ENCODE measurements at places on chromosomes 1 and 21.

DNA sequence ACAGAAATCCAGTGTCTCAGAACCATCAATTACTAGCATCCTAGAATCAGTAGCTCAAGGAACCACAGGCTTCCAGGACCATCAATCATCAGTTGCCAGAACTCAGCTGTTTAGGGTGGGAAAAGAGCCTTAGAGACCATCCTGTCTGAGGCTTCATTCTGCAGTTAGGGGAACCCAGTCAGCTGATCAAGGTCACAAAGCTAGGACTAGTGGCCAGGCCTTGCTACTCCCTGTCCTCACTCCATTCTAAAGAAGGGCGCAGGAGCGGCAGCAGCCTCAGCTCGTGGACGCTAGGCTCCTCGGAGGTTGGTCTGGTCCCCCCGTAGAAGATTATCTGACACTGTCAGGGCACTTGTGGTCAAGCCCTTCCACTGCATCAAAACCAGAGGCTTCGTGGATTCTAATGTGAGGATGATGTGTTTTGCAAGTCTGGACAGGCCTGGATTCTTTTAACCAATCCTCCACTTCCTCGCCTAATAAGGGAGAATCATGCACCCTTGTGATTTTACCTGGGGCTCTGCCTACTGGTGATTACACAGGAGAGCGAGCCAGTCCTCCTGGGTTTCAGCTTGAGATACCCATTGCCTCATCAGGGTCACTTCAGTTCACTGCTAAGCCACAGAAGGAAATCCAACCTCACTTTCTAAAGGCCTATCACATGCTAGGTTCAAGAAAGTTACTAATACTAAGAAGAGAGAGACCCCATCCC, 41.7 kb upstream of the IFFO2 start:
- DNase-seq: no peak

GRCh38 chr1:36709869-36710481, 227.3 kb upstream of the CSF3R start:
- DNase-seq: no peak

- DNase-seq: no peak
Observed at GRCh38 chr21:43984905-43985689, 27.0 kb upstream of the TRAPPC10 start.

DNA sequence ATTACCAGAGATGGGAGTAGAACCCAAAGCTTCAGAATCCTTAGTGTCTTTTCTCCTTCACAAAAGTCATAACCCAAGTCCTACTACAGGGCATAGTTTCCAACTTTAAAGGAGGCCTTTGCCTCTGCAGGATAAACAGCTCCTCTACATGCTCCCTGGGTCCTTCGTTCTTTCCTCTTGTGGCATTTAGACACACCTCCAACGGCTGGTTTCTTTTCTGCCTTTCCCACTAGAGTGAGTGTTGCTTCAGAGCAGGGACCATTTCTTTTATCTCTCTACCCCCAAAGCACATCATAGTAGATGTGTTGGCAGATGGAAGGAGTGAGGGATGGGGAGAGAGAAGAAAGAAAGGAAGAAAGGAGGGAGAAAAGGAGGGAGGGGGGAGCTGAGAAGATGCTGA, 144.7 kb upstream of the SPATA6 start:
- DNase-seq: no peak

- no peak for DNase-seq
Observed at GRCh38 chr1:109327285-109327684, 20.5 kb upstream of the MYBPHL start.

DNA sequence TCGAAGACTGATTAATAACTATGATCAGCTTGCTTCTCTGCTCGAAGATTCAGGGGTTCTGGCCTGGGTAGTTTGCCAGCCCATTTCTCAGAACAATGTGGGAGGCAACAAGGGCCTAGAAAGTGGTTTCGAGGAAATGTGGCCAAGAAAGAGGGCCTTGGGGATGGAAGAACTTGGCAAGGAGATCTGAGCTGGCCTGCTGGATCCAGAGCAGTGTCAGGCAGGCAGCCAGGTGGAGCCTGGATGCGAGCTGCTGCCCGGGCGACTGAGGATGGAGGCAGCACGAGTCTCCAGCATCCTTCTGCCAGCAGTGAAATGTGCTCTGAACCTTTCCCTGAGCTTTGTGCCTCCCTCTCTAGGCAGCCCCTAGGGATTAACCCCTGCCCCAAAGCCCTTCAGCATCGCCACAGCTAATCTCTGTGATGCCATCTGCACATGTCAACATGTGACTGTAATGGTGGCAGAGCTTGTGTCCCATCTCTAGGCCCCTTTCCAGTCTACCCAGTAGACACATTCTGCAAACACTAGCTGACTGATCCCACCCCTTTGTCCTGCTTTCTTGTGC, 61.0 kb upstream of the NEK2 start:
- DNase-seq: no peak

GRCh38 chr1:1222575-1223225, 8.7 kb upstream of the TNFRSF4 start:
- no peak for DNase-seq

GRCh38 chr1:5901841-5902240, 90.4 kb downstream of the NPHP4 start:
- DNase-seq: no peak

DNA sequence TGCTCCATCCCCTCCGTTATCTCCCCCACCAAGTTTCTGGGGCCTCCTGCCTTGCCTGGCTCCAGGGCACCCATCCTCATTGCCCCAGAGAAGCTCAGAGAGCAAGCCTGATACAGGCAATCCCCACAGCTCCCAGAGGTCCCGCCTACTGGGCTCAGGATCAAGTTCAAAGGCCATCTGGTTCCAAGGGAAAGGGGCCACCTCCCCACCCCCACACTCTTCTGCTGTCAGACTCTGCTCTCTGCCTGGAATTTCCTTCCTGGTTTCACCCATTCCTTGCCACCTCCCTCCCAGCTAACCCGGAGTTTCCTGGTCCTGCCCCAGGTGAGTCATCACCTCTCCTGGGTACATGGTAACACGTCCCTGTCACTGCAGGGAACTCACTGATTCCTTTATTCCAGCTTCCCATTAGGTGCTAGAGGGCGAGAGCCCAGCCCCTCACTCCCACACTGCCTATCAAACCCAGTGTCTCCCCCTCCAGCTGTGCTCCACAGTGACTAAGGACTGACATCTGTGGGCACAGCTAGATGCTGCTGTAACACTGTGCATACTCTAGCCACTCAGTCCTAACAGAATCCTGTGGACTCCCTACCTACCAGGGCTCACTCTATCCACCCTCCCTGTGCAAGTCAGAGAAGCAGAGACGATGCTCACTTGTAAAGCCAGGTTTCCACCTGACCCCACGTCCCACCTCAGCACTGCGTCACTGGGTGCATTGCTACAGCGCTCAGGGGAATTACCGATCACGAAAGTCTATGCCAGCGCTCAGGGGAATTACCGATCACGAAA, 21.8 kb downstream of the RSPH1 start:
- DNase-seq: peak; percentile 18

DNA sequence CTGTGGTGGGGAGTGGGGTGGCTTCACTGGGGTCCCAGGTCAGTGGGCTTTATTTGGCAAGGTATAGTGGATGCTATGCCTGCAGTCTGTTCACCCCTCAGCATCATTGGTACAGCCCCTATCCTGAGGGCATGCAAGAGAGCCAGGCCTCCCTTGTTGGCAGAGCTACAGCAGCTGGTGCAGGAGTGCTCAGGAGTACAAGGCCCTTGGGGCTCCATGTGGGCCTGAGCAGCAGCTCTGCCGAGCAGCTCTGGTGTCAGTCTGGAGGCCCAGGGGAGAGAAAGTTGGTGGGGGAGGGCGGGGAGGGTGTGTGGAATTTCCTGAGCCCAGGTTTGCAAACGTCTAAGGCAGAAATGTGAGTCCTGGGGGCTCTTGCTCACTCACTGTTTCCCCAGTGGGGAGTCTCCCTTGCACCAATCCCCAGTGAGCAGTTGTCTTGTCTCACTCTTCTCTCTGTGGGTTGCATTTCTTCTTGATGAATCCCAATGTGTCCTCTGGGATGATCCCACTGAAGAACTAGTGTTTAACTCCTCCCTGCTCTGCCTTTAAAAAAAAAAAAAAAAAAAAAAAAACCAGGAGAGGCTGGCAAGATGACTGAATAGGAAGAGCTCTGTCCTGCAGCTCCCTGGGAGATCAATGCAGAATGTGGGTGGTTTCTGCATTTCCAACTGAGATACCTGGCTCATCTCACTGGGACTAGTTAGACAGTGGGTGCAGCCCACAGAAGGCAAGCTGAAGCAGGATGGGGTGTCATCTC, 39.5 kb upstream of the CYP4X1 start:
- DNase-seq: peak; percentile 80

- no peak for DNase-seq
Observed at GRCh38 chr1:154446292-154446691, 41.1 kb downstream of the IL6R start.

DNA sequence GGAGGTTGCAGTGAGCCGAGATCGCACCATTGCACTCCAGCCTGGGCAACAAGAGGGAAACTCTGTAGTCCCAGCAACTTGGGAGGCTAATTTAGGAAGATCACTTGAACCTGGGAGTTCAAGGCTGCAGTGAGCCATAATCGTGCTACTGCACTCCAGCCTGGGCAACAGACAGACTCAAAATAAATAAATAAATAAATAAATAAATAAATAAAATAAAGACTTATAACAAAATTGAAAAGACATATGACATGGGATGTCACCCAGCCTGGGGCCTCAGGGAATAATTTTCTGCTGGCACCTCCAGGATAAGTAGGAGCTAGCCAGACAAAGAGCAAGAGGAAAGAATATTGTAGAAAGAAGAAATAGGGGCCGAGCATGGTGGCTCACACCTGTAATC, 77.9 kb upstream of the PUM1 start:
- DNase-seq: no peak

DNA sequence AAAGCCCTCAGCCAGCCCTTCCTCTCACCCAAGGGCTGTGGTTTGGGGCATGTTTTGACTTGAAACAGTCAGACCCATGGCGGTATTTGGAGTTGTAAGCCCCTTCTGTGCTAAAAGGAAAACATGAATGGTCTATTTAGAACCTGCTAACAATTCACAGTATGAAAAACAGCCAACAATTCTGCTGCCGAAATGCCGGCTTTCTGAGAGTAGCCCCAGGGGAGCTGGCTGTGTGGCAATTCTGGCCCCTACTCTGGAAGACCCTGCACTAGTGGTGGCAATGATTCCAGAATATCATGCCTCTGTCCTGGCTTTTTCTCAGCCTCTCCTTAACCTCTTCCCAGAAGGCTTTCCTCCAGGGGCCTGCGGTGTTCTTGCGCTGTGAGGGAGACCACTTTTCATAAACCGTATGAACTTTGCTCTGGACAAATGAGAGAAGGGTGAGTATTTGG, 118.7 kb downstream of the EDEM3 start:
- no peak for DNase-seq

- DNase-seq: no peak
Observed at GRCh38 chr1:30768159-30768829, 10.7 kb upstream of the LAPTM5 start.

DNA sequence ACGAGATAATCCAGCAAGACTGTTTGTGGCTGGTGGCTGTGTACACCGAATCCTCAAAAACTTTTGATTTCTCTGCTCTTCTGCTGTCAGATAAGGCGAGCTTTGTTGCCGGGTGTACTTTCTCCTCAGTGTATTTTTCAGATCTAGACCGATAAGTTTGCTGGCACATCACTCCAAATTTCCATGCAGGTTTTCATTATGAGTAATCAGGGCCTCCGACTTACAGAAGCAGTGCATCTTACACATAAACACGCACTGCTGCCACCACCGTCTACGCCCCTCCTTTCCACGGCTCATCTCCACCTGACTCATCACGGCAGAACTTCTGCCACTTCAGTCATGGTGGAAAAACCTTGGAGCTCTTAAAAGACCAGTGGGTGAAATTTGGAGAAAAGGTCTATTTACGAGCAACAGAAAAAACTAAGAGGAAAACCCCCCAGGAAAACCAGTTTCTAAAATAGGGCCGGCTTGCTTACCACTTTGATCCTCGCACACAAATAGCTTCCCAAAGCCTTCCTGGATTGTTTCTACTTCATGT, 7.7 kb downstream of the ZBTB21 start:
- DNase-seq: no peak

DNA sequence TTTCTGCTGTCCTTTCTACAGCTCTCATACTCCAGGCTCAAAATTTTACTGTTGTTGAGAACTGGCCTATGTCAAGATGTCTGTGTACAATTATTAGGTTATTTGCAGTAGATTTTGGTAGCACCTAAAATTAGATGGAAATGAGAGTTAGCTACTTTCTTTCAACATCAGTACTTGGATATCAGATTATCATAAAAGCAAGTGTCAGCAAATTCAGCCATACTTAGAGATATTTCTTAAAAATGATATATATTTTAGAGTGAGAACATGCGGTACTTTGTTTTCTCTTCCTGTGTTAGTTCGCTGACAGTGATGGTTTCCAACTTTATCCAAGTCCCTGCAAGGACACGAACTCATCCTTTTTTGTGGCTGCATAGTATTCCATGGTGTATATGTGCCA, 351.8 kb upstream of the LRRC7 start:
- no peak for DNase-seq

- no peak for DNase-seq
Observed at GRCh38 chr1:178122283-178122682, 28.4 kb downstream of the RASAL2 start.

DNA sequence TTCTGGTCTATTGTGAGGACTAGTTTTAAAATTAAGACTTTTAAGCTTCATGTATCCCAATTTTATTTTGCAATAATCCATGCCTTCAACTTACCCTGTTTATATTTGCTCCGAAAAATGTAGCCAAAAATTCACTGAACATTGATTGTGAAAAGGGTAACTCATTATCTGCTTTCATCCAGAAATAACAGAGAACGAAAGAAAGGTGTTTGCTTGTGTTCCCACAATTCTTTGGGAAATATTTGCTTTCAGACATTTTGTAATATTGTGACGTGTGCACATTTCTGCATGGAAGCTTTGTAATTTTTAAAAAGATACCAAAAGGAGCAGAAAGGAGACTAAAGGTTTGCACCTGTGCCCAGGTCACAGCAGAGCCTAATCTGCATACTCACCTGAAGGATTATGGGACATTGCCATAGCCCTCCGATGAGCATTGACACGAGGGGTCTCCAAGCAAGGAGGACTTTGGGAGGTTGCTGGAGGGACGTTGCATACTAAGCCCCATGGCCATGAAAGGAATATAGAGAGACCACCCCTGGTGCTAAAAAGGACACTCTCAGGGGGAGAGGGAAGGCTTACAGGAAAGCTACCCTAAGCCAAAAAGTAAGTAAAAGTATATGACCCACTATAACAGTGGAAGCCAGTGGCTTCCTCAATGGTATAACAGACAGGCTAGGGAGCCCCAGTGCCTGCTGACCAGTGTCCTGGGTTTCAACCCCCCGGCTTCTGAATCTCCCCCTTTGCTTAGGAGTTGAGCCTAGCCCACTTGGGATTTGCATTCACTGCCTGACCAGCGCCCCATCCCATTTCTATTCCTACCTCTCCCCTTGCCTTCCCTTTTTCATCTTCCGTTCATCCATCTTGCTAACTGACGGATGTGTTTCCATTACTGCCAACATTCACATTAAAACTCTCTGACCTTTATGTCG, 148.6 kb upstream of the ZC3H12A start:
- no peak for DNase-seq

GRCh38 chr1:223763251-223763650, 50.9 kb downstream of the CAPN2 start:
- no peak for DNase-seq

DNA sequence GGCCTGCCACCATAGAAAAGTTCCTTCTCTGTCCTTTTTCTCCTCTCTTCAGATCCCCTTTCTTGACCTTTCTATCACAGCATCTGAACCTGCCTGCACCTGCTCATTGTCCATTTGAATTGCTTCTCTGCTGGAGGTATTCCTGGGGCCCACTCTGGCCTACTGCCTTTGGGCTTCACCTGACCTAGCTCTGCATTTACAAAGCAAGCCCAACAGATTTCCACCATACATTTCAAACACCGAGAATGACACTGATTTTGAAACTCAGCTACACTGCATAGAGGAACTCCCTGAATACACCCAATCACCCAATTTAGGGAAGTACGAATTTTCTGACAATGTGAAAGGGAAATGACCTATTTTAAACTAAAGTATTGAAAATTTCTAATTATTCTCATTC, 284.5 kb upstream of the USP25 start:
- no peak for DNase-seq

Data from NCI-H345 (cell line).